ENCODE measurements at places on chromosomes 2 and 18. TPM values are rescaled to one million over a fixed set of nuclear protein-coding genes. Genes with fewer than 3 reads are reported as not detected.

Gene NEU4
- not detected for total RNA-seq

Gene ELOA2
- not detected for total RNA-seq

Gene STAM2
- total RNA-seq, result 29.3 TPM

Gene ITPRIPL1
- 0.89 TPM for total RNA-seq

Gene EMILIN1
- 76.9 TPM for total RNA-seq

Gene CYRIA
- total RNA-seq, result 4.2 TPM

Gene ALKAL2
- total RNA-seq, result 0.44 TPM

Gene SPATA3
- not detected for total RNA-seq

GRCh38 chr2:197926673-197927072 lies 122.3 kb downstream of the PLCL1 start:
- no peak for DNase-seq

DNA sequence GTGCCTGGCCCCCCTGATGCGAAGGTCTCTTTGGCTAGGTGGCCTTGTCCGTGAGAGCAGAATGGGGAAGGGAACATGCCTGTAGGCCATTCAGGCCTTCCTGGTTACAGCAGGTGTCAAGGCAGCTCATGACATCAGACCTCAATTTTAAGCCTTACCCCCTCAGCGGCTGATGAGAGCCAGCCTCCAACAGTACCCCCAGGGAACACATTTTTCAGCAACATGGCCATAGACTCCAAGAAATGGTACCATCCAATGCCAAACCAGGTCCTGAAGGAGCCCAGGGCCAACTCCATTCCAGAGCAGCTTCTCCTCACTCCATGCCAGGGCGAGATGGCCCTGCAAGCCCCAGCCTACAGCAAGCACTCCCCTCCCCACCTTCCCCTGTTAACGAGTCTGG lies 199.2 kb downstream of the SMAD2 start:
- no peak for DNase-seq

DNA sequence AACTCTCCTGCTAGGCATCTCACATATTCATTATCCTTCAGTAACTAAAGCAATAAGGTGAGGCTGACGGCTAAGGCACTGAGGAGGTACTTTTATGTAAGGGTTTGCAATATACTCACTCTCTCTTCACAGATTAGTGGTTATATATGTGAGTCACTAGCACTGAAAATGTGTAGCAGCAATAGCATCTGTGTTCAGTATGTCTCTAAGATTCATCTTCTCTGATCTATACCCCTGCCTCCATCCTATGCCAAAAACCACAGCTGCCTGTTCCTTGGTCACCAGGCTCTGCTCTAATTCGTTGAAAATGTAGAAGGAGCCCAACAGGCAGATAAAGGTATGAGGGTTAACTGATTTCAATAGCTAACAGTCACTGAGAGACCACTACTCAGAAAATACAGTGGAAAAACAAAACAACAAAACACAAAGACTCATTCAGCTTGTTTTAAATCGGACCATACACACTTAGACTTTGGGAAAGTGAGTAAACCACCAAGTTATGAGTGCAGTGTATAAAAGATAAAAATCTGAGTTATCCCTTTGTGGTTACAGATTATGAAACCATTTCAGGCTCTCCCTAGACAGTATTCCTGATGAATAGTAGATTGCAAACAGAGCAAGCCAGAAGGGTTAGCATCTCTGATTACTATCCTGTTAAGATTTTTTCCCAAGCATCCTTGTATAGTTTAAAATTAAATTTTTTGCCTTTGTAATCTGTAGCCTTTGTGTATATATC lies 75.3 kb upstream of the CYP26B1 start:
- no peak for DNase-seq

GRCh38 chr2:46500801-46501200 lies 21.4 kb downstream of the TMEM247 start:
- no peak for DNase-seq

GRCh38 chr2:241226723-241227572 lies 38.5 kb downstream of the ANO7 start:
- no peak for DNase-seq

GRCh38 chr2:7911196-7911595 lies 770.7 kb upstream of the ID2 start:
- no peak for DNase-seq

DNA sequence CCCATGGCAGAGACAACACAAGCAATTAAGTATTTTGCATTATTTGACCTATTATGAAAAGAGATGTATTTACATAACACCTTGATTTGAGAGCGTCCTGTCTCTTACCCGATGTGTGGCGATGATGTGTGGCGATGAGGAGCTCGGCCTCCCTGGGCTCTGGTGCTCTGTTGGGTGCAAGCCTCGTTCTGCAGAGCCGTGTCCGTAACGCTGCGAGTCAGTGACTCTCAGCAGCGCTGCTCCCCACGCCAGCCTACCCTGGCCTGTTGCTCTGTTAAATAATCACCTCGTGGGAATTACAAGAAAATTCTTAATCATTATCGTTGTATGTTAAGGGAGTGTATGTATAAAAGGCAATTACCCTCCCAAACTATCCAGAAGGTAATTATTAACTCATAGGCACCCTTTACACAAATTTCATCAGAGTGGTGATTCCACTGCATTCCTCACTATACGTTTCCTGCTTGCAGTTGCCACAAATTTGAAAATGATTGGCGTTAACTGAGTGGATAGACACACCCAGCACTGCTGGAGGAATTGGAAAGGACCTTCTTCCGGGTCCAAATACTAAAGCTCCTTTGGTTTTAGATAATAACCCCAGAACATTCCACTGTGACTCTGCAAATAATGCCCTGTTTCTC lies 52.0 kb upstream of the NFATC1 start:
- no peak for DNase-seq

- no peak for DNase-seq
Measured at GRCh38 chr2:160489111-160489510, 4.5 kb downstream of the RBMS1 start.
